Occipital lobe (tissue), 3 donors: ENCODE measurements at places on chromosomes 2 and 18. TPM values are rescaled to one million over a fixed set of nuclear protein-coding genes. Genes with fewer than 3 reads are reported as not detected.

Gene ALPI
- total RNA-seq = not detected

Gene FAHD2A
- 8.7 TPM for total RNA-seq

DNA sequence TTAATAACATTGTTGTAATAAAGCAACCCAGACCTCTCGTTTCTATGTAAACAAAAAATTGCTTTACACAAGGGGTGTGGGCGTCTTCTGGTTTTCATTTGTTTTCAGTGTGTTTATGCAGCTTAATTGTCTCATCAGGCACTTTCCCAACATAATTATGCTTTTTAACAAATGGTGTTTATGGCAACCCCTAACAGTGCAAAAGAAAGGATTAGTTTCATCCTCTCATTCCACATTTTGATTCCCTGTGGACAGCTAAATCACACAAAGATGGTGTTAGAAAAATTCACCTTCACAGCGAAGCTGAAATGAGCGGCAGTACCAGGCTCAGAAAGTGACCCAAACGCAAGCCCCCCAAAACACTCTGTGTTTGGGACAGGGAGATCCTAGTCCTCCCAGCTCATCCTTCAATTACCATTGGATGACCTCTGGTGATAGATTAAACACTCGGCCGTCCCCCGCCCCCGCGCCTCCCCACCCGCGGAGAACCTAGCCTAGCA, 724 bp downstream of the FTCDNL1 start:
- no peak for DNase-seq

Gene C1GALT1C1L
- not detected for total RNA-seq

Gene MERTK
- 7.2 TPM for total RNA-seq

DNA sequence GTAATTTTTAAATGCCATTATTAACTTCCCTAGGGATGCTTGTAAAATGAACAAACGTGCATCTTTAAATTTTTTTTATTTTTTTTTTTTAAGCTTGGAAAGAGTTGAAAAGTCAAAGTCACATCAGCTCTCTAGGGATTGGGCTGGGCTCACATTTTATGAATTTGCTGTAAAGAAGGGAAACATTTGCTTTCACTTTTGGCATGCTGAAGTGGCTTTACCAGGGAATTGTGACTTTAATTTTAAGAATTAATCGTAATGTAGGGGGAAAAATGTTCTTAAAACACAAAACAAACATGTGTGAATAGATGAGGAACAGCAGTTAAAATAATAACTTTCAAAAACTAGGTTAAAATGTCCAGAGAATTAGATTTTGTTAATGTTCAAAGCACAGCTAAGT, 123.0 kb downstream of the AGAP1 start:
- no peak for DNase-seq

Gene CLEC4F
- not detected for total RNA-seq

DNA sequence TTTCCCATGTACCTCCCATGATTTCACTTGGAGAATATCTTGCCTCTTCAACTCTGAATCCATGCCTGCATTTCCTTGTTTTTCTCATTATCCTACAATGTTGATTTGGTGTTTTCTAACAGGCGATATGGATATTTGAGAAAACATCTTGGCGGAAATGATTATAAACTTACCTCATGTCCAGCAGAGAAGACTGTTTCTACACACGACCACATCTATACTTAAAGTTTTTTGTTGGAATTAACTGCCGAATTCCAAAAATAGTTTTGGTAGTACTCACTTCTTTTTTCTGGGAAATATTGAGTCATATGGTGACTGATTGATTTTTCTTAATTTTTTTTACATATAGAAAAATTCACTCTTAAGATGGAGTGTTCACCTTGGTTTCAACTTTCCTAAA, 41.4 kb upstream of the TMEFF2 start:
- no peak for DNase-seq

Gene PCARE
- total RNA-seq = under 0.01 TPM

- DNase-seq = no peak
These were observed 212.3 kb downstream of the BCL2 start for GRCh38 chr18:63107171-63107845.

DNA sequence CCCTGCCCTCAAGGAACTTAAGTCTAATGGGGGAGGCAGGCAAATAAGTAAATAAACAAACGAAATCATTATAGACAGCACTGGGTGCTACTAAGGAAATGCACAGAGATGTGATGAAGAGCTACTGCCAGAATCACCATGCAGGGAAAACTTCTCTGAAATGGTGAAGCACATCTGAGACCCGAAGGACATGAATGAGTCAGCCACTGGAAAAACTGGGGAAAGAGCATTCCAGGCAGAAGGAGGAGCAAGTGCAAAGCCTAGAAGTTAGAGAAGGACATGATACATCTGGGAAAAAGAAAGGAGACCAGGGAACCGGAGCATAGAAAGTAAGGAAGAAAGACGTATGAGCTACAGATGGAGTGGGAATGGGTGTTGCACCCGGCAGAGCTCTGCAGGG, 56.8 kb downstream of the TGFA start:
- no peak for DNase-seq

DNA sequence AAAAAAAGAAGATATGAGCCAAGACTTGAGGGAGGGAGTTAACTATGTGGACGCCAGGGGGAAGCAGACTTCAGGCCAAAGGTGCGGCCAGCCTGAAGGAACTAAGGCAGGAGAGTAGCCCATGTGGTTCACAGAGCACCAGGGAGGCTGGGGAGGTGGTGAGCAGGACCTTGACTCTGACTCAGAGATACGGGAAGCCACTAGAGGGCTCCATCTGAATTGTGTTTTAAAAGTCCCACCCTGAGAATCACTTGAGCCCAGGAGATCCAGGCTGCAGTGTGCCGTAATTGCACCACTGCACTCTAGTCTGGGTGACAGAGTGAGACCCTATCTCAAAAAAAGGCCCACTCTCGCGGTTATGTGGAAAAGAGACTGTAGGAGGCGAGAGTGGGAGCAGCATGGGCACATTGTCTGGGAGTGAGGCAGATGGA, 12.3 kb downstream of the CEP192 start:
- DNase-seq = no peak

- no peak for DNase-seq
These were observed 153.2 kb upstream of the MYO3B start for GRCh38 chr2:170024721-170025120.

DNA sequence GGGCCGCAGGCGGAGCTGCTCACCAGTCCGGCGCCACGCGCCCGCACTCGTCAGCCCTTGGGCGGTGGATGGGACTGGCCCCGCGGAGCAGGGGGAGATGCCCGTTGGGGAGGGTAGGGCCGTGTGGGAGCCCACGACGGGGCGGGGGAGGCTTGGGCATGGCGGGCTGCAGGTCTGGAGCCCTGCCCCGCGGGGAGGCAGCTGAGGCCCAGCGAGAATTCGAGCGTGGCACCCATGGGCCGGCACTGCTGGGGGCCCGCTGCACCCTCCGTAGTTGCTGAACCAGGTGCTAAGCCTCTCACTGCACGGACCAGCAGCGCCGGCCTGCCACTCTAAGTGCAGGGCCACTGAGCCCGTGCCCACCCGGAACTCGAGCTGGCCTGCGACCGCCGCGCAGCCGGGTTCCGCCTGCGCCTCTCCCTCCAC, 182.4 kb upstream of the ERBB4 start:
- no peak for DNase-seq

DNA sequence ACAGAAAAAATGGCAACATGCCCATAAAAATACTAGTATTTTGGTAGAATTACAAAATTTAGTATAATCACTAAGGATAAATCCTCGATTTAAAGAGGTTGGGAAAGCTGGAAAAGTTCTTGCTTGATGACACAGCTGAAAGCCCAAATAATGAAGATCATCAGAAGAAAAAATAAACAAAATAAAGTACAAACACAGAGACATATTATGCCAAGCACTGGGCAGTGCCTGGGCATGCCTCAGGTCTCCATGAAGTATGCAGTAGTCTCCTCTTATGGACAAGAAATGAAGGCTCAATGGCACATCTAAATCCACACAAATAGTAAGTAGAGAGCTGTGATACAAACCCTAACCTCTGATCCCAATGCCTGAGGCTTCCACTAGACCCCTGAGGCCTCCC, 57.7 kb downstream of the RNU4ATAC start:
- DNase-seq = no peak
